Dermis blood vessel endothelial cell (primary cell): ENCODE measurements at places on chromosomes 2 and 18. TPM values are rescaled to one million over a fixed set of nuclear protein-coding genes. Genes with fewer than 3 reads are reported as not detected.

Gene HOXD11
- total RNA-seq: 0.17 TPM in 1 of 2 replicates, not detected in the other

Gene RAD51AP2
- total RNA-seq: not detected in 2 replicates

Gene PID1
- under 0.01 and 0.05 TPM in 2 replicates for total RNA-seq

Gene MTCL1
- 11.7 and 16.7 TPM in 2 replicates for total RNA-seq

Gene KYNU
- total RNA-seq: 0.17 TPM in 1 of 2 replicates, not detected in the other

Gene ADCYAP1
- total RNA-seq: not detected in 2 replicates

Gene ASB18
- under 0.01 TPM in 1 of 2 replicates, not detected in the other for total RNA-seq

Gene RAB31
- total RNA-seq: 27.2 and 44.3 TPM in 2 replicates

Gene AGXT
- total RNA-seq: not detected in 2 replicates

Gene PSMD1
- total RNA-seq: 115 and 135 TPM in 2 replicates

Gene CACNB4
- total RNA-seq: 0.14 and 0.17 TPM in 2 replicates

Gene EMX1
- total RNA-seq: not detected in 2 replicates

Gene OR6B2
- total RNA-seq: not detected in 2 replicates

Gene PARD3B
- total RNA-seq: 13.3 and 14.3 TPM in 2 replicates

Gene HOXD10
- total RNA-seq: 7.7 and 15.2 TPM in 2 replicates

Gene ACMSD
- total RNA-seq: 0.09 and 0.34 TPM in 2 replicates

Gene PDCD1
- total RNA-seq: not detected in 2 replicates

Gene MRPL44
- total RNA-seq: 38.6 and 42.0 TPM in 2 replicates

Gene IMPA2
- total RNA-seq: 7.5 and 14.6 TPM in 2 replicates

Gene SALL3
- total RNA-seq: under 0.01 and 0.05 TPM in 2 replicates

Gene CCDC148
- total RNA-seq: 0.42 and 0.51 TPM in 2 replicates

Gene UBE2E3
- 51.9 and 75.2 TPM in 2 replicates for total RNA-seq

Gene ARHGAP28
- 4.3 and 7.9 TPM in 2 replicates for total RNA-seq

Gene SFT2D3
- 5.4 and 5.8 TPM in 2 replicates for total RNA-seq

Gene CCDC85A
- total RNA-seq: 15.8 and 21.4 TPM in 2 replicates

Gene MCFD2
- 157 and 211 TPM in 2 replicates for total RNA-seq

Gene POTEI
- 0.34 and 0.51 TPM in 2 replicates for total RNA-seq

Gene FKBP1B
- total RNA-seq: 9.9 and 14.5 TPM in 2 replicates

Gene VAMP5
- 45.3 and 132 TPM in 2 replicates for total RNA-seq

Gene UGT1A6
- 0.88 and 2.2 TPM in 2 replicates for total RNA-seq

Gene IL1R1
- total RNA-seq: 24.2 and 24.7 TPM in 2 replicates

Gene CYS1
- total RNA-seq: 0.74 and 1.2 TPM in 2 replicates

Gene CD207
- not detected in 2 replicates for total RNA-seq

Gene RIT2
- total RNA-seq: not detected in 2 replicates

Gene DES
- total RNA-seq: not detected in 2 replicates
